NCI-H446 (cell line): ENCODE measurements at places on chromosomes 2 and 18.
A peak's percentile ranks its signal among the peaks of the same experiment; 100 is the strongest.

DNA sequence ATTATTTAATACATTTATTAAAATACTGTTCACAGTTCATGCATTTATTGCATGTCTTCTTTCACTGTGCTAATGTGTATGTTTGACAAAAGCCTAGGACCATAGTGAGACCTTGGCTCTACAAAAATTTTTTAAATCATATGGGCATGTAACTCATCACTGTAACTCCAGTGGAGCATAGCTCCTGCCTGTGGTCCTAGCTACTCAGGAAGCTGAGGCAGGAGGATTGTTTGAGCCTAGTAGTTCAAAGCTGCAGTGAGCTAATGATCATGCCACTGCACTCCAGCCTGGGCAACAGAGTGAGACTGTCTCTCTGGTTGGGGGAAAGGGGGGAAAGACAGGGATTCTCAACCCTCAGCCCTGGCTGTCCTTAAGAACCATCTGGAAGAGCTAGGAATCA, 137.8 kb downstream of the PRKCE start:
- DNase-seq: no peak

DNA sequence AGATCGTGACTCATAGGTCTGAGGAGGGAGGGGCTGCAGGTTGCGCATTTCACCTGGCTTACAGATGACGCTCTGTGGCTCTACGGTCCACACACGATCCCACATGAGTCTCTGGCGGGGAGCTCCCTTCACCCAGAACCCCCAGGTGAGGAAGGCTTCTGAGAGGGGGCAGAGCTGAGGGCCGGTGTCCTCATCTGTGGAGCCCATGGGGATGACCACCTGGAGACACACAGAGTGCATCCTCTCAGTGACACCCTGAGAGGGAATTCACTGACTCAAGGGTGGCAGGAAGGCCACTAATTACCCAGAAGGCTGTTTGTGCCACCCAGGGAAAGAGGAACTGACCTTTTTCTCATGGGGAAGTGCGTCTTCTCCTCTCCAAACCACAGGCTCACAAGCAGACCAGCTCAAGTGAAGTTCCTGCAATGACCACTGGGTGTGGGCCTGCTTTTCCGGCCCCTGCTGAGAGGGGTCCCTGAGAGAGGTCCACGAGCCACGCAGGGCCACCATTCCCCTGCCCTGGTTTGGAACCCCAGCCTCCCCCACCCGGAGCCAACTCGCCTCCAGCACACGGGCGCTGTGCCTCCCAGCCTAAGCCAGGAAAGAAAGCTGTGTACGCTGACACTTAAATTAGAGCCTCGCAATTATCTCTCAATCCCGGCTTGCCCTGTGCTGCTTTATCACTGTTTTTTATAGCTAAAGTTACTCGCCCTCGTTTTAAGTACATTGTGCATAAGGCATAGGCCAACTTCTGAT, 114.1 kb downstream of the BCL11A start:
- DNase-seq: no peak

- no peak for DNase-seq
Observed at GRCh38 chr2:71534826-71535225, 81.5 kb downstream of the DYSF start.

DNA sequence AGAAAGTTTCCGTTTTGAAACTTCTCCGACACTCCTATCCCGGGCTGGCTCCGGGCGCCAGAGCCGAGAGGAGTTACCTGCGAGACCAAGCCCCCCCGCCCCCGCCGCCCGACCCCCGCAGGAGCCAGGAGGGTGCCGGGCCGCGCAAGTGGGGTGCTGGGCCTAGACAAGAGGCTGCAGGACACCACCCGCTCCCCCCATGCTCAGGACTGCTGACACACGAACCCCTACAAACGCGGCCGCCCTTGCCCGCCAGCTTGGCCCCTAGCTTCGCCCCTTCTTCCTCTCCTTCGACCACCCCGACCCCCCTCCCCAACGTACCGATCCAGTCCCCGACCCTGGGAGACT, 497 bp downstream of the PLA2R1 start:
- no peak for DNase-seq

DNA sequence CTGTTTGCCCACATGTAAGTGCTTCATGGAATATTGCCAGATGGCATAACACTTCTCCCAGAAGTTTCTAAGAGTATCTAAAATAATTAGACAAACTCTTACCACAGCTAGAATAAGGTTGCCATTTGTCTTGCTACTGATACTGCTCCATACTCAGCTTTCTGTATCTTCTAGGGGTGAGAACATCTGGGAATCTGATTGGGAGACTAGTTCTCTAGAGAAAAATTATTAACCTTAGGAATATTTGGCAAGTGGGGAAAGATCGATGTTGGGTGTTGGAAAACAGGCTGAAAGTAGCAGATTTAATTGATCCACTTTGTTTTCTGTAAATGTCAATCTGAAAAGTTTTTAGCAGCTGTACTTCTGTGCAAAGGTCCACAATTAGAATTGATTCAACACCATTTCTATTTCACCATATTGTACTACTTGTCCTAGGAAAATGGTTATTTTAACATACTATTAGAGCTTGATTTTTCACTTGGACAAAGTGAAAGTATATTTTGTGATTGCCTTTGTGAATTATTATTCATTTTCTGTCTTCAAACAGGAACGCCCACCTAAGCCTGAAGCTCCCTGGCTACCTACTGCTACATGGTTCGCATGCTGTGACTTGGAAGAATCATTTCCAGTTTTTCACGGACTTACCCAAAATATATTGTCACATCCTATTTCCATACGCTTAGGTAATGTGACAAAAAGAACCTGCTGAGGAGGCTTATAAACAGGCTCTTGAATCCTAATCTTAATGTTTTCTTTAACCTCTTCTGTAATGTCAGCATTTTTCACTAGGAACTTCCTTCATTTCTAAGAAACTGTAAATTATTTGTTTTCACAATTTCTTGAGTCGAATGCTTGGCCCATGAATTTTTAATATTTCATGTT, 147.7 kb downstream of the TRABD2A start:
- DNase-seq: no peak

GRCh38 chr2:130378898-130379214, 23.0 kb downstream of the PTPN18 start:
- no peak for DNase-seq

DNA sequence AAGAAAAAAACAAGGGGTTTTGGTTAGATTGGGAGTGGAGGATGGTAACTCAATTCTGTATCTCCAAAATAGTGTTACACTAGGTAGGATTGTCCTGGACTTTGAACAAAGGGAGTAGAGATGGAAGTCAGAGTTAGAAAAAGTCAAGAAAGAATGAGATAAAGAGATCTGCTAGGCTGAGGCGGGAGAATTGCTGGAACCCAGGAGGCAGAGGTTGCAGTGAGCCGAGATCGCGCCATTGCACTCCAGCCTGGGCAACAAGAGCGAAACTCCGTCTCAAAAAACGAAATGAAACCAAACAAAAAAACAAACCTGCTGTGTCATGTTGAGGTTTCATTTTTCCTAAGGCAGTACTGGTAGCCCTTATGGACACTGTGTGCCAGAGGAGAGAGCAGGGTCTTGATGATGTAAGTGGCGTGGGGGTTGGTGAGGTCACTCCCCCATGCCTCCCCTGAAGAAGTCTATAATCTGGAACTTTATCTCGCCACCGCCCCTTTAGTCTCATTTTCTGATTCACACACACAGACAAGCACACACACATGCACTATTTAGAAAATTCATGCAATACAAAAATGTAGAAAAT, 10.5 kb downstream of the DRC1 start:
- no peak for DNase-seq

- DNase-seq: no peak
Observed at GRCh38 chr18:74876630-74877243, 279.1 kb downstream of the ZNF407 start.

- DNase-seq: no peak
Observed at GRCh38 chr2:41768310-41768709, 279.5 kb upstream of the PKDCC start.

GRCh38 chr2:98757904-98758421, 27.0 kb upstream of the MGAT4A start:
- DNase-seq: peak; percentile 93

DNA sequence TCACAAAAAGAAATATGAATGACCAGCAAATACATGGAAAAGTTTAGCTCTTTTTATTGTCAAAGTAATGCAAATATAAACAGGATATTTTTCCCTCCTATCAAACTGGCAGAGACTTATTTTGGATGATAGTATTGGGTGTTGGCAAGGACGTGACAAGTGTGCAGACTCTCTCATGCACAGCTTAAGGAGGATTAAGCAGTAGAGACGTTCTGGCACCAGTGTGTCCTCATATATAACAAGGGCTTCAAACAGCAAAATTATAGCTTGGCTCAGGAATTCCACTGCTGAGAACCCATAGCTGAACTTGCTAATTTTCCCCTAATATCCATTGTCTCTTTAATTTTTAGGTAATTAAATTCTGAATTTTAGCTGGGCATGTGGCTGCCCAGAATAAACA, 114.4 kb downstream of the FAM124B start:
- DNase-seq: no peak

- no peak for DNase-seq
Observed at GRCh38 chr2:230985519-230986231, 10.2 kb upstream of the SPATA3 start.

DNA sequence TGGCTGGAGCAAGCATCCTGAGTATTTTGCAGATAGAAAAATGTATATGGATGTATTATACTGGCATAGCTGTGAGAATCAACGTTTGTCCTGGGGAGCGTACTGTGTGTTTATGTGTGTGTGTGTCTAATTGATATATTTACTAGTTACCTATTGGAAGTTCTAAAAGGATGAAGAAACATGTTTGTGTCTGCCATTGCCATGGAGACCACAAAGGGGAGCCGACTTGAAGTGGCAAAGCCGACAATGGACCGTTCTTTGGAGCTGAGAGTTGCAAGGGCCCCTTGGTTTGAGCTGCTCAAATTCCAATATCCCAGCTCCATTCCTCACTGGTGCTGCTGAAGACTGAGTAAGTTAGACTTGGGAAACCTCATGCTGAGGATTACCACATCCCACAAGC, 14.3 kb upstream of the SLC25A52 start:
- no peak for DNase-seq

- DNase-seq: no peak
Observed at GRCh38 chr18:58337285-58337684, 291.6 kb downstream of the ALPK2 start.

DNA sequence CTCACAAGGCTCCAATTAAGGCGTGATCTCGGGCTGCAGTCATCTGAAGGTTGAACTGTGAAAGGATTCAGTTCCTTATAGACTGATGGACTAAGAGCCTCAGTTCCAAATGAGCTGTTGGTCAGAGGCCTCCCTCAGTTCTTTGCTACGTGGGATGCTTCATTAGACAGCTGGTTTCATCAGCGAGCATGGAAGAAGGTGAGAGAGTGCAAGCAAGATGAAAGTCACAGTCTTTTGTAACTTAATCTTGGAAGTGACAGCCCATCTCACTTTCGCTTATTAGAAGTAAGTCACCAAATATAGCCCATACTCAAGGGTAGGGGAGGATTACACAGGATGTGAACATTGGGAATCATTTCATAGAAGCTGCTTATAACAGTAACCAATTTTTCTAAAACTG, 26.8 kb downstream of the PPP1CB start:
- no peak for DNase-seq

GRCh38 chr2:25831746-25832449, 46.4 kb downstream of the ASXL2 start:
- DNase-seq: no peak

DNA sequence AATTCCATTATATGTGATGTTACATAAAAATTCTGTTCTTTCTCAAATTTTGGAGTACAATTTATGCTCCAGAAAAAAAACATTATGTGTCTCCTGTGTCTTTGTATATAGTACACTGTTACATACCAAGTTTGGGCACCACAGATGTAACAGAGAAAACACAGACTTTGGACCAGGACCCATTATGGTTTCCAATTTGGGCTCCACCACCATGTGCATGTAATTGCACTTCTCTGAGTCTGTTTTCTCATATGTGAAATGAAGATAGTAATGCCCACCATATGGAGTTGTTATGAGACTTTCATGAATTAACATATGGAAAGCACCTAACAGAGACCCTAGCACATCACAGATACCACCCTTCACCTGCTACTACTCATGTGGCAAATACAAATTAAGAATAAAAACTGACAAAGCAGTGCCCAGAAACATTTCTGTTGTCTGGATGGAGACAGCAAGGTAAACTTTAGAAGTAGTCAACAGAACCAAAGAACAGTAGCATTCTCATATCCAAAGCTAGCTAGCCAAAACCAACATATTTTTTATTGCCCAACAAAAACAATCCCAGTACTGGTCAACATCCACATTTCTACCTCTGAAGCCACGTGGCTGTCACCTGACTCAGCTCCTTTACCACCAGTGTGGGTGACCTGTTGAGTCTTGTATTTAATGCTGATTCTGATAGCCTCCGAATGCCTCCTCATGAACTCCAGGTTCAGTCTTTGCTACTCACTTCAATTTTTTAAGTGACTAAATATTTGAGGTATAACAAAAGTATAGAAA, 42.9 kb downstream of the ANTXR1 start:
- DNase-seq: no peak

GRCh38 chr2:28395334-28396061, 2.8 kb downstream of the FOSL2 start:
- peak; percentile 22 for DNase-seq

DNA sequence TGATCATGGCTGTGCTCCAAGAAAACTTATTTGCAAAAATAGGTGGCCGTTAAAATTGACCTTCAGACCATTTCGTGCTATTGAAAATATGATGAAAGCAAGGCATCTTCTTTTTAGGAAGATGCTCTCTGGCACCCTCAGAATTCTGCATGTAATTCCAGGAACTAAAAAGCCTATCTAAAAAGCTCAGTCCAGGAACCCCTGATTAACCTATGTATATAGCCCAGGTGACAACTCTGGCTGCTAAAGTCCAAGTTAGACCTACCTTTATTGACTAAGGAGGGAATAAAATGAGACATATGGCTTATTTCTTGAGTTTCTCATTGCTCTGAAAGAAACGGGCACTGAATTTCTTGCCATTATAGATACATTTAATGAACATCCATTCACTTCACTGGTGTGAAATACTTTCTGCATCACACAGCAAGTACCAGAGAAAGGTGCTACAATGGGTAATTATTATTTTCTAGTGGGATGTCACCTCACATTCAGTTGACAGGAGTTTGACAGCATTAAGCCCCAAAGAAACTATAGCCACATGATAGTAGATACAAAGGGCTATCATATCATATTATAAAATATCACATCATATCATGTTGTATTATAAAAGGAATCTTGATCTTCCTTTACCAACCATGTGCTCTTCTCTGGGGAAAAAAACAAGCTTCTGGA, 83.8 kb downstream of the EPHA4 start:
- no peak for DNase-seq

GRCh38 chr2:105752691-105753358, 8.1 kb downstream of the NCK2 start:
- no peak for DNase-seq

DNA sequence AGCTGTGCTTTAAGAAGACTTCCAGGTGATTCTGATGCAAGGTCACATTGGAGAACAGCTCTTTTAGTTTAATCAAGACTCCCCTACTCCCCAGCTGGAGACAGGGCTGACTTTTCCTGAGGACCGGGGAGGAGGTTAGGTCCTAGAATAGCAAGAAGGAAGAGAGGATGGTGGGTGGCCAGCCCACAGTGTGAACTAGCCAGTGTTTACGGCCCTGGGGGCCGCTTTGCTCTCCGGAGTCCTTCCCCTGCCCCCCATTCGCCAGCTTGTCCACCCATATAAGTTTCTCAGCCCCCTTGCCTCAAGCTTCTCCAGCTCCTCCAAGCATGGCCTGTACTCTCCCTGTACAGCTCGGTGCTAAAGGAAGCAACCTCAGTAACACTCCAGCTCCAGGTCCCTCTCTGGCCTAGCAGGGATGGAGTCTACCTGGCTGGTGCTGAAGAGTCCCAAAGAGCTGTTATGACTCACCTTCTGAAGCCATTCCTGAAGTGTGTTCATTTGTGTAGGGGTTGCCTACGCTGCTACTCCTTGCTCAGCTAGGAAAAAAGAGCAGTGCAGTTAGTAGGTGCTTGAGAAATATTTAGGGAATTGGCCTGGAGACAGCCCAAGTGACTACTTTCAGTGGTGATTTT, 7.9 kb downstream of the INPP4A start:
- DNase-seq: no peak
